Osteoblast (primary cell): ENCODE measurements at places on chromosomes 1 and 21. TPM values are rescaled to one million over a fixed set of nuclear protein-coding genes. Genes with fewer than 3 reads are reported as not detected.
A peak's percentile ranks its signal among the peaks of the same experiment; 100 is the strongest.

OR2L3 gene
- under 0.01 TPM in 1 of 2 replicates, not detected in the other for total RNA-seq

DNA sequence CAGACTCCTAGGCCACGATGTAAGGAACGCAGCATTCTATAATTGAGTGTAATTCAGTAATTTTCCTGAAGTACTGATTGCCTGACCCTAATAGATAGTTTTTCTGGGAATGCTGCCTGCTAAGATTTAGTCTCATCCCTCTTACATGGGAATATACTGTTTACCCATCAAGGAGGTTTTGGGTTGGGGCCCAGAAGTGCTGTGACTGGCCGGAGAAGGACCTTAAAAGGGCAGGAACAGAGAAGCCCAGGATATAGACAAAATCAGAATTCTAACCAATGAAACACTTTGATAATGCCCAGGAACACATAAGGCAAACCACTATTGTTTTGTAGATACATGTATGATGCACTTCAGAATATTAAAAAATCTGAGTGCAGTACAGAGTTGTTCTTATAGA lies 111.6 kb downstream of the RGS2 start:
- H3K4me3 ChIP-seq: no peak overlapping the region
- DNase-seq: no peak
- no peaks in the 10 kb centered on the region for H3K27me3 ChIP-seq
- H3K27ac ChIP-seq: no peak overlapping the region
- H3K4me1 ChIP-seq: no peaks in the 10 kb centered on the region

- no peaks in the 10 kb centered on the region for H3K4me1 ChIP-seq
- no peak overlapping the region for H3K4me3 ChIP-seq
- H3K27me3 ChIP-seq: no peaks in the 10 kb centered on the region
- no peaks in the 10 kb centered on the region for H3K36me3 ChIP-seq
- no peak overlapping the region for H3K27ac ChIP-seq
Measured at GRCh38 chr1:80384083-80384830, 1377.7 kb upstream of the ADGRL4 start.

IGSF8 gene
- 18.0 and 19.9 TPM in 2 replicates for total RNA-seq

DNA sequence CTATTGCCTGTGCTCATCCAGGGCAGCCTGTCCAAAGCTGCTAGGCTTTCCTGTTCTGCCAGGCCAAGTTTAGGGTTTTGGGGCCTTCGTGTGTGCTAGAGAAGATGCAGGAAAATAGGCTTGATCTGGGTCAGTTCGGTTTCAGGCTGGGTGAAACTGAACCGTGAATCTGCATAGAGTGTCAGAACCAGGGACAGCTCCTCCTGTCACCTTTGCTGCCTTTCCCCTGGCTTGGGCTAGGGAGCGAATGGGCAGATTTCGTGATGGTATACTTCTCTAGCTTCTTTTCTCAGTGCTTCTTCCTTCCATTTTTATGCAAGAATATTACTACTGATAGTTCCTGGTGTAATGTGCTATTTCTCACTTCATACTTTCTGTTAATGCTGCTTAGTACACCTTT lies 6.0 kb upstream of the AGO1 start:
- DNase-seq: peak; percentile 78
- no peak overlapping the region for H3K4me3 ChIP-seq
- no peak overlapping the region for H3K27ac ChIP-seq
- H3K4me1 ChIP-seq: no peaks in the 10 kb centered on the region
- H3K36me3 ChIP-seq: no peaks in the 10 kb centered on the region

GRCh38 chr1:203100516-203100869 lies 14.7 kb upstream of the MYOG start:
- DNase-seq: no peak
- H3K27me3 ChIP-seq: peaks cover 24% of the 10 kb centered on the region
- no peaks in the 10 kb centered on the region for H3K4me1 ChIP-seq
- H3K27ac ChIP-seq: no peak overlapping the region
- no peak overlapping the region for H3K4me3 ChIP-seq

GRCh38 chr1:44532567-44532944 lies 127.5 kb downstream of the RNF220 start:
- DNase-seq: no peak
- H3K4me1 ChIP-seq: no peaks in the 10 kb centered on the region
- no peak overlapping the region for H3K4me3 ChIP-seq
- H3K27me3 ChIP-seq: peaks cover 27% of the 10 kb centered on the region
- no peaks in the 10 kb centered on the region for H3K36me3 ChIP-seq

- no peak overlapping the region for H3K4me3 ChIP-seq
- H3K4me1 ChIP-seq: no peaks in the 10 kb centered on the region
- DNase-seq: no peak
- H3K36me3 ChIP-seq: no peaks in the 10 kb centered on the region
- H3K27me3 ChIP-seq: no peaks in the 10 kb centered on the region
Measured at GRCh38 chr1:182182311-182182710, 120.8 kb upstream of the ZNF648 start.

OR6K3 gene
- total RNA-seq: not detected in 2 replicates

DNA sequence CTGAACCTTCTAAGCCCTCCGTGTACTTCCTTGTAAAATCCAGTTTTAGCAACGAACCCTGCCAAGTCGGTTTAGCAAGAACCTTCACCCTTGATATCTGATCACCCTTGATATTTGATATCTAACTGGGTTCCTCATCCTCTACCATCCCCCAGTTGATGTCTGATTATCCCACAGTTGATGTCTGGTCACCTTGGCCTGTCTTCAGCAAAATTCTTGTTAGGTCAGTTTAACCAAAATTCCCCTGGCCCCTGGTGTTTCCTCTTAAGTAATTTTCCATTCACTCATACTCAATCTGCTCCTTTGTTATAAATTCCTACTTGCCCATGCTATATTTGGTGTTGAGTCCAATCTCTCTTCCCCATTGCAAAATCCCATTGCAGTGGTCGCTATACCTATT lies 114.5 kb upstream of the ZNHIT6 start:
- no peak overlapping the region for H3K27ac ChIP-seq
- no peak overlapping the region for H3K4me3 ChIP-seq

DNA sequence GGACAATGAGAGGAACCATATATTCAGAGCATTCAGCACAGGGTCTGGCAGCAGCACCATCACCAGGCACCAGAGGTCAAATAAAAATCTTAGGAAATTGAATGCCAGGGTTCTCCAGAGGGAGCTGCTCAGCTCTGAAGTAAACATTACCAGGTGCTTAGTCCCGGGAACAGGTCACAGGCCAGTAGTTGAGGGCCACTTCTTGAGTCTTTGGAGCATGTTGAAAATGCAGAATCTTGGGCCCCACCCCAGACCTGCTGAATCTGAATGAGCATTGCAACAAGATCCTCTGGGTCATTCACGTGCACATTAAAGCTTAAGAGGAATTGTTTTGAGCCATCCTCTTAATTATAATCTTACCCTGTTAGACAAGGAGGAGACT lies 33.8 kb downstream of the PHC2 start:
- H3K27me3 ChIP-seq: no peaks in the 10 kb centered on the region
- DNase-seq: no peak
- peaks cover 7% of the 10 kb centered on the region for H3K36me3 ChIP-seq
- no peak overlapping the region for H3K4me3 ChIP-seq

- H3K4me1 ChIP-seq: no peaks in the 10 kb centered on the region
- H3K4me3 ChIP-seq: no peak overlapping the region
- H3K36me3 ChIP-seq: no peaks in the 10 kb centered on the region
- H3K27me3 ChIP-seq: peaks cover 30% of the 10 kb centered on the region
- no peak overlapping the region for H3K27ac ChIP-seq
Measured at GRCh38 chr1:46459315-46459714, 30.3 kb upstream of the DMBX1 start.

- H3K4me1 ChIP-seq: no peaks in the 10 kb centered on the region
- peak; percentile 79 for DNase-seq
- H3K27me3 ChIP-seq: peaks cover 7% of the 10 kb centered on the region
- H3K4me3 ChIP-seq: no peak overlapping the region
Measured at GRCh38 chr21:38380481-38381137, 117.7 kb downstream of the ERG start.

- H3K36me3 ChIP-seq: no peaks in the 10 kb centered on the region
- no peak overlapping the region for H3K27ac ChIP-seq
- no peaks in the 10 kb centered on the region for H3K27me3 ChIP-seq
- no peak for DNase-seq
- H3K4me3 ChIP-seq: no peak overlapping the region
Measured at GRCh38 chr1:8171751-8172464, 145.8 kb upstream of the ERRFI1 start.

GRCh38 chr21:17498586-17498985 lies 14.3 kb upstream of the CXADR start:
- H3K27me3 ChIP-seq: peaks cover 41% of the 10 kb centered on the region
- H3K4me1 ChIP-seq: no peaks in the 10 kb centered on the region
- H3K4me3 ChIP-seq: no peak overlapping the region
- DNase-seq: no peak
- no peak overlapping the region for H3K27ac ChIP-seq

DNA sequence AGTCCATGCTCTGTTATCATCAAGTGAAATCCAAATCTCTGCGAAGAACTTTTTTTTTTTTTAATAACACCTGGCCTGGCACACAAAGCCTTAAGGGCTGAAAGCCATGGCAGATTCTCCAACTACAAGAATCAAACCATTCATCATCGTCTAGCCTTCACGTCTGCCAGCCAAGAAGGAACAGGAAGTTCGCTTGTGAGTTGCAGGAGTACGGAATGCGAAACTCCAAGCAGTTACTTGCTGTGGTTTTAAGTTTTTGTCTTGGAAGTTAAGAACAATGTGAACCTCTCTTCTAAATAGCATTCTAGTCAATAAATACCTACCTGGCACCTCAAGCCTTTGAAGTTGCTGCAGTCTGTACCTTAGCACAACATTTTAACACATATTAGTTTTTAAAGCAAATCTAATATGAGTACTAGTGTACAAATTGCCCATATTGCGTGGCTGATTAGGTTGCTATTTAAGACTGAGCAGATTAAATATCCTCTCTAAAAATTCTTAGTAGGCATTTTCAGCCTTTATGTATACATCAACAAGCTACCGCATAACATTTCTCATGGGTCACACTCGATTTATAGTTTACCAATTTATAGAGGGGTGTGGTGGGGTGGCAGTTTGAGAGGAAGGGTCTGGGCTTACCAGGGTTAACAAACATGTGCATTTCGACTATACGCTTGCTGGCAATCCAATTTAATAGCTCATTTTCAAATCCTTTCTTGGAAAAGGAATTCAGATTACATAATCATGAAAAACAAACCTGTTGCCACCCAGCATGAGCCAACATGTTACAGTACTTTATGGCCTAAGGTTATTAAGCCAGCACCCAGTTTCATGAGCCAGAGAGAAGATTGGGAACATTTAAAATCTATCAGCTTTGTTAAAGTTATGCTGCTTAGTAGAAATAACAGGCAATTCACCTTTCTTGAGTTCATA lies 22.2 kb upstream of the PTPN14 start:
- no peaks in the 10 kb centered on the region for H3K27me3 ChIP-seq
- no peak overlapping the region for H3K4me3 ChIP-seq
- no peak for DNase-seq
- peaks cover 29% of the 10 kb centered on the region for H3K4me1 ChIP-seq
- H3K36me3 ChIP-seq: no peaks in the 10 kb centered on the region

- H3K27ac ChIP-seq: peak overlapping the region; percentile 80
- DNase-seq: peak; percentile 64
- no peak overlapping the region for H3K4me3 ChIP-seq
- H3K27me3 ChIP-seq: no peaks in the 10 kb centered on the region
- peaks cover 21% of the 10 kb centered on the region for H3K4me1 ChIP-seq
- H3K36me3 ChIP-seq: no peaks in the 10 kb centered on the region
Measured at GRCh38 chr21:14901482-14901958, 163.3 kb downstream of the NRIP1 start.
